Activated CD8-positive, alpha-beta memory T cell treated with anti-CD3 and anti-CD28 coated beads, Interleukin-2, amount 10 ng/mL, durations not matched to agents 7 days and 5 days (primary cell): ENCODE measurements at places on chromosomes 2 and 18.

GRCh38 chr2:20050646-20051531 lies 539 bp downstream of the LAPTM4A start:
- DNase-seq, result peak; percentile 63

DNA sequence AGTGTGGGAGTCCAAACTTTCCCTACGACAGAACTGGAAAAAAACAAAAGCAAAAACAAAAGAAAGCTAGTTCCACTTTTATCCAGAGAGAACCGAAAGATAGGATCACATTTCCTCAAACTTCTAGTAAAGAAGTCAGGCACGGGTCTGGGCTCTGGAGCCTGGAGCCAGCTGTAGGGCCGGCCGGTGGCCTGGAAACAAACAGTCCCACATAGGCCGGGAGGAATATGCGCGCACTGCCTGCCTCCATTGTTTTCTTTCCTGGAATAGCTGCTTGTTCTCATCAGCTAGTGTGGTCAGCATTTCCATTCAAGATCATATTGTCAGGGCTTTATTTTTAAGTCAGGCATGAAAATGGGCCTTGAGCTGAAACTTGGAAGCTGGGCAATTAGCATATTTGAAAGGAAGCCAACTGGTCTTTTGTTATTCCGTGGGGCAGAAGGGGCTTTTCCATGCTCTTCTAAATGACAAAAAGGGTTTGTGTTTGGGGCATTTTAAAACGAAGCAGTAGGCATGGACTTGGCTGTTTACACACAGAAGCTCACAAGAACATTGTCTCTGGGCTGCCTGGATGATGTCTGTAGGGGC lies 58.7 kb upstream of the RFX8 start:
- no peak for DNase-seq

- DNase-seq, result no peak
Observed at GRCh38 chr2:223114170-223114569, 62.2 kb downstream of the KCNE4 start.

DNA sequence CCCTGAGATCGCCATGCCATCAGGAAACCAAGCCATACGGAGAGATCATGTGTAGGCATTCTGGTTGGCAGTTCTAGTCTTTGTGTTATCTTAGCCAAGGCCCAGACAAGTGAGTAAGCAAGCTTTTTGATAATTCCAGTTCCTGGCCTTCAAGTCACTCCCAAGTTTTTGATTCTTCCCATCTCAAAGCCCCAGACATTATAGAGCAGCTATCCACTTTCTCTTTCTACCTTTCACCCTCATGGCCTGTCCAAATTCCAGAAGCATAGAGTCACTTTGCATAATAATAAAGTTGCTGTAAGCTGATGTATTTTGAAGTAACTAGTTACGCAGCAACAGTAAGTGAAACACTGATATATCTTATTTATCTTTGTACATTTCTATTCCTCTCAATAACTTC lies 26.8 kb upstream of the IL1RL1 start:
- no peak for DNase-seq

DNA sequence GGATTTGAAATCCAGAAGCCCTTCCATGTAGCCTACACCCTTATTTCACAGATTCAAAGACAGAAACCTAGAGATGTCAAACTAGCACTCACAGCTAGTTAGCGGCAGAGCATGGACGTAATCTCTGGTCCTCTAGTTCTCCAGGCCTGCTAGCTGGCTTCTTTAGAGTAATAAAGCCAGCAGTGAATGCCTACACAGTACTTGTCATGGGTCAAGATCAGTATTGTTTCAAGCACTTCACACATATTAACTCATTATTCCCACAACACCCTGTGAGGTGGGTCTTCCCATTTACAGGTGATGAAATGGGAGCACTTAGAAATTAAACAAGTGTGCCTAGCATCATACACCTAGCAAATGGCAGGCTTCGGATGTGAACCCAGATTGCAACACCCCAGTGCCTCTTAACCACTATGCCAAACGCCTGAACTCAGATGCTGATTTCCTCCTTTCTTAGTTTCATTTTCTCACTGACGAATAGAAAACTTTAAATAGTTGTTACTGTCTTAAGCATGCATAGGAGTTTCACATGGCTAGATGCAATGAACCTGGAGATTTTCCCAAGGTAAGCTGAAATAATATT lies 14.5 kb upstream of the ZBTB14 start:
- DNase-seq, result peak; percentile 66

GRCh38 chr18:80115035-80115434 lies 6.0 kb downstream of the ADNP2 start:
- DNase-seq, result no peak

DNA sequence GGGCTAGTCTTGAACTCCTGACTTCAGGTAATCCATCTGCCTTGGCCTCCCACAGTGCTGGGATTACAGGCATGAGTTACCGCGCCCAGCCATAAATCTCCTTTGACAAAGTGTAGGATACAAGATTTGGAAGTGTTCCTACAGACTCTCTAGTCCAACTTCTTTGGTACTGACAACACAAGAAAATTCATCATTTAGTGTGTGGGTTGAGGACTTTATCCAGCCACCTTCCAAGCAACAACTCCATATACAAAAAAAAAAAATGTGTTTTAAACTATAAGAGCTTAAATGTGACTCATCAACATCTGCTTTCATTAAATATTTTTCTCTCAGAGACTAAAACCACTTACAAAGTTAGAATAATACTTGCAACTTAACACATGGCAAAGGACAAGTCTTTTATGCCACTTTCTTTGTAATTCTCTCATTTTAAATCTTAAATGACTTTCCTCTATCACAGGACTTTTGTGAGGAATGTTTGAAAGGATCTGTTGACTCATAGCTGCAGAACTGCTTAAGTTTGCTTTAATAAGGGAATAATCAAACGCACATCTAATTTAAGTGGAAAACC lies 46.2 kb upstream of the ITGAV start:
- DNase-seq, result no peak

GRCh38 chr2:158489366-158490112 lies 32.8 kb downstream of the PKP4 start:
- DNase-seq, result no peak

DNA sequence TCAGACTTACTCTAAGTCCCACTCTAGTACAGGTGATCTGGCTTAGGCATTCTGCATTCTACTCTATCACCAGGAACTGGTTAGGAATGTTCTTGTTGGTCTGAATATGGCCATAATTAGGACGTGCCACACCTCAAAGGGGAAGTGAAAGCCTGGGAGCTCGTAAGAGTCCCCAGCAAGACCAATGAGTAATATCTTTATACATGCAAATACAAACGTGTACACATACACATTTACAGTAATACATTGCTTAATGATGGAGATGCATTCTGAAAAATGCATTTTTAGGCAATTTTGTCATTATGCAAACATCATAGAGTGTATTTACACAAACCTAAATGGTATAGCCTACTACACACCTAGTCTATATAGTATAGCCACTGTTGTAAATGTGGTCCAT lies 19.5 kb upstream of the ERCC3 start:
- DNase-seq, result no peak

- DNase-seq, result no peak
Observed at GRCh38 chr18:42742969-42743368, 372.5 kb downstream of the RIT2 start.

GRCh38 chr2:3154146-3154545 lies 223.5 kb downstream of the EIPR1 start:
- no peak for DNase-seq

DNA sequence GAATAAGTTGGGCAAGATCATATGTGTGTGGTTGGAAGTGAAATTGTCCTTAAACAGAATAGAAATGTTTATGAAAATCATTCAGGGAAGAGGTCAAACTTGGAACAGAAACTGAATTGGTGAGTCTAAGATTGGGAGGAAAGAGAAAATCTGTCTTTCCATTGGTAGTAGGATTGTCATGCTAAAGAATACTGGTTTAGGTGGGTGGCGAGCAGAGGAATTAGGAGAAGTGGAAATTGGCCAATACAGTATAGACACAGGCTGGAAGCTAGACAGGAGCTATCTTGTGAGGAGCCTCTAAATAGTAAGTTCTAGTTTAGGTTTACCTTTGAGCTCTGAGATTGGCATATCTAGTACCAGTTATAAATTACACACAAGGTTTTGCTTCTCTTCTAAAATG lies 80.9 kb upstream of the KYNU start:
- no peak for DNase-seq

GRCh38 chr2:176079831-176080539 lies 3.8 kb downstream of the EVX2 start:
- peak; percentile 43 for DNase-seq
